SIG-M5 (cell line): ENCODE measurements at places on chromosomes 16 and 17.

DNA sequence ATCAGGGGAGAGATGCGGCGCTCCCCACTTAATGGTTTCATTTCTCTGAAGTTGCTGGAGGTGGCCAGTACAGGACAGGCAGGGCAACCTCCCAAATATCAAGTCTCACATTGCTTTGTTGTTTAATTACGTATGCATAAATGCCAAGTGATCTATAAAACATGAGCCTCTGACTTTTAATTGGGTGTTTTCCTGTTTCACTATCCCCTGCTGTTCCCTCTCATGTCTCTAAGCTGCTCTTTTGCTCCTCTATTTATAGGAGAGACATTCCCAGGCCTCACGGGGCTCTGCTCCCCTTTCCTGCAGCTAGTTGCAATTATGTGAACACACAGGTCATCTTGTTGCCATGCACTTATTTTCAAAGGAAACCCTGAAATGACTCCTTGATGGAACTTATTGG is 1173.5 kb upstream of the GOT2 start:
- DNase-seq = no peak

GRCh38 chr17:45307290-45308015 is 9.4 kb downstream of the MAP3K14 start:
- peak; percentile 74 for DNase-seq

- no peak for DNase-seq
These were observed 16.2 kb upstream of the SEZ6 start for GRCh38 chr17:29022074-29022473.

DNA sequence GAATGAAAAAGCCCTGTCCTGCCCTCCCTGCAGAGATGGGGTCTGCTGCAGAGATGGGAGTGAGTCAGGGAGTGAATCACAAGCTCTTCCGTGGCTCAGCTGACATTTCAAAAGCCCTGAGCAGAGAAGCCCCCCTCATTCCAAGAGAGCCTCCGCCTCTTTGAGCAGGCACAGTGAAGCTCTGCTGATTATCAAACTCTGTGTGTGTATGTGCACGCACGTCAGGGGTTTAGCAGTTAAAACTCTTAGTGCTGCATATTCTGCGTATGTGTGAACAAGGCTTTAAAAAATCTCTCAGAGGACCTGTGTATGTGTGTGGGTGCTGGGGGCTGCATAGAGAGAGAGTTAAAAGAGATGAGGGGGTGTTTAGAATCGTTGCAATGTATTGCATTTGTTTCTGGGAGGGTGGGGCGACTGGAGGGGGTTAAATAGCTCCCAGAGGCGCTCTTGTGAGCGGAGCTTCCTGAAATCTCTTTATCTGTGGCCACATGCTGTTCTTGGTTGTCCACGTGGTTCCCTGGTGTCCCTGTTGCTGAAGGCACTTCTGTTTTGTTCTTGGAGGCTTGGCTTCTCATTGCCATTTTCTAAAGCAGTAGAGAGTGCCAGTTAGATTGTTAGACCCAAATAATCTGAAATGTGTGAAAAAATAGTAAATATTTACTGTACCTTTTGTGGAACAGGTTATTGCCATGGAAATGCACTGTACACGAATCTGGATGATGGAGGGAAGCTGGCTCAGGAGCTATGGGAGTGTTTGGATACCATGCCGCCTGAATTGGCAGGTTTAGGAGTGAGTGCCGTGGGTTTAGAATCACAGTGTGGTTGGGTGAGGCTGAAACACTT is 116.6 kb downstream of the PRKCB start:
- no peak for DNase-seq

DNA sequence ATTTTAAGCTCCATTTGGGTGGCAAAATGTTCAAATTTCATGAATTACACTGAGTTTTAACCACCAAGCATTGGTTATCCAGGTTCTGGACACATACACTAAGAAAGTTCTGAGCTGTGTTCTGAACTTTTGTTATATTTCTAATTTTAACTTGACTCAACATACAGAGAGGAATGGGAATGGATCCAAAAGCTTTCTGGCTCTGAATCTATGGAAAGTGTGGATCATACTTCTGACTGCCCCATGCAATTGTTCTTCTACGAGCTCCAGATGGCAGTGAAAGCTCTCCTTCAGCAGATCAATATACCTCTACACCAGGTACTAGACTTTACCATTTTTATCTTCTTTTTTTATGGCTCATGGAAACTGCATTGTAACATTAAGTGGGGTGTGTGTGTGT is 113.0 kb upstream of the NOG start:
- no peak for DNase-seq
